Activated naive CD4-positive, alpha-beta T cell treated with anti-CD3 and anti-CD28 coated beads, Interleukin-2, amount 10 ng/mL, durations not matched to agents 5 hours and 36 hours (primary cell): ENCODE measurements at places on chromosomes 4 and X. TPM values are rescaled to one million over a fixed set of nuclear protein-coding genes. Genes with fewer than 3 reads are reported as not detected.

The DCHS2 gene
- not detected for total RNA-seq

The STBD1 gene
- total RNA-seq: 2.6 TPM

The ACE2 gene
- not detected for total RNA-seq

The BEND4 gene
- 0.05 TPM for total RNA-seq

The GAR1 gene
- total RNA-seq: 23.2 TPM

The SCFD2 gene
- total RNA-seq: 19.1 TPM

The XAGE1B gene
- not detected for total RNA-seq

The GAGE12F gene
- not detected for total RNA-seq

The EXOC1L gene
- not detected for total RNA-seq

The MAMLD1 gene
- total RNA-seq: 5.3 TPM

The CSAG1 gene
- not detected for total RNA-seq

The SLC49A3 gene
- total RNA-seq: 0.30 TPM

The ATP11C gene
- total RNA-seq: 14.8 TPM

The SASH3 gene
- 239 TPM for total RNA-seq

The NKX3-2 gene
- not detected for total RNA-seq

The TLL1 gene
- total RNA-seq: not detected

The PGK1 gene
- total RNA-seq: 1,044 TPM

The VCX gene
- total RNA-seq: not detected

The GPRASP1 gene
- total RNA-seq: 2.6 TPM

The SPATA4 gene
- not detected for total RNA-seq

The STOX2 gene
- not detected for total RNA-seq

The GLRA3 gene
- not detected for total RNA-seq

The SPIN4 gene
- 7.7 TPM for total RNA-seq

The TRIM60 gene
- total RNA-seq: not detected

The HOPX gene
- total RNA-seq: 40.7 TPM

The ASMT gene
- total RNA-seq: not detected

The HTN1 gene
- total RNA-seq: not detected

The TMEM128 gene
- total RNA-seq: 15.6 TPM

The ZNF711 gene
- 0.35 TPM for total RNA-seq

The RNF150 gene
- total RNA-seq: 0.13 TPM

The ZGRF1 gene
- total RNA-seq: 23.9 TPM

The AFP gene
- total RNA-seq: not detected

The TCEAL7 gene
- total RNA-seq: not detected

The LINC00632 gene
- 20.7 TPM for total RNA-seq

The TIGD4 gene
- total RNA-seq: 0.08 TPM

The H2BW2 gene
- not detected for total RNA-seq
